ENCODE measurements at places on chromosomes 3 and 15. TPM values are rescaled to one million over a fixed set of nuclear protein-coding genes. Genes with fewer than 3 reads are reported as not detected.

CCDC39 gene
- total RNA-seq, result 0.10 TPM

UCN2 gene
- total RNA-seq, result 4.0 TPM

LCMT2 gene
- total RNA-seq, result 15.1 TPM

ZNF860 gene
- 8.6 TPM for total RNA-seq

SMAD6 gene
- total RNA-seq, result 2.6 TPM

NANOGP8 gene
- total RNA-seq, result not detected

POPDC2 gene
- total RNA-seq, result 0.40 TPM

PTPN23 gene
- total RNA-seq, result 50.3 TPM

RAD51 gene
- 5.6 TPM for total RNA-seq

NME9 gene
- total RNA-seq, result 1.0 TPM

SLC9C1 gene
- 1.7 TPM for total RNA-seq

TGM5 gene
- 0.25 TPM for total RNA-seq

CTDSPL gene
- total RNA-seq, result 43.4 TPM

PPARG gene
- 11.1 TPM for total RNA-seq

CFAP92 gene
- not detected for total RNA-seq

NAA80 gene
- total RNA-seq, result 6.4 TPM

SMCO1 gene
- total RNA-seq, result not detected

ATP13A4 gene
- total RNA-seq, result not detected

AMIGO3 gene
- total RNA-seq, result not detected

TMEM89 gene
- total RNA-seq, result not detected

PTH1R gene
- 106 TPM for total RNA-seq

HESX1 gene
- total RNA-seq, result not detected

FSTL1 gene
- 740 TPM for total RNA-seq

TEX9 gene
- 7.5 TPM for total RNA-seq

USP13 gene
- total RNA-seq, result 14.8 TPM

SH2D7 gene
- not detected for total RNA-seq

CLDN16 gene
- 30.2 TPM for total RNA-seq

UROC1 gene
- not detected for total RNA-seq

STRC gene
- total RNA-seq, result not detected

FAM98B gene
- 8.3 TPM for total RNA-seq

NLGN1 gene
- total RNA-seq, result 20.4 TPM

LRRC58 gene
- total RNA-seq, result 30.7 TPM

RTP1 gene
- not detected for total RNA-seq

C3orf33 gene
- total RNA-seq, result 6.0 TPM

RASL12 gene
- not detected for total RNA-seq

CDC25A gene
- total RNA-seq, result 7.3 TPM

MAP3K13 gene
- 40.7 TPM for total RNA-seq

HIGD2B gene
- total RNA-seq, result 0.15 TPM

LRRC2 gene
- total RNA-seq, result 0.17 TPM

CMTM8 gene
- total RNA-seq, result 1.6 TPM

AMT gene
- 0.52 TPM for total RNA-seq

SEMA6D gene
- 7.1 TPM for total RNA-seq

NPAP1 gene
- not detected for total RNA-seq

OIP5 gene
- total RNA-seq, result 0.60 TPM

ANKUB1 gene
- not detected for total RNA-seq

IGSF10 gene
- total RNA-seq, result 0.05 TPM

SLC28A2 gene
- not detected for total RNA-seq

CP gene
- 85.8 TPM for total RNA-seq

XYLB gene
- 1.0 TPM for total RNA-seq

TEX55 gene
- not detected for total RNA-seq

RBPMS2 gene
- total RNA-seq, result 0.05 TPM

PLCH1 gene
- total RNA-seq, result 2.8 TPM

LRRC34 gene
- total RNA-seq, result 8.0 TPM

ADPRH gene
- total RNA-seq, result 7.8 TPM

GPR171 gene
- total RNA-seq, result not detected

UACA gene
- total RNA-seq, result 48.0 TPM
